ENCODE measurements at places on chromosomes 2 and 18. TPM values are rescaled to one million over a fixed set of nuclear protein-coding genes. Genes with fewer than 3 reads are reported as not detected.

KDM3A gene
- total RNA-seq, result 106 TPM

ECEL1 gene
- not detected for total RNA-seq

ZNF396 gene
- 1.9 TPM for total RNA-seq

UGT1A1 gene
- not detected for total RNA-seq

DIS3L2 gene
- 39.9 TPM for total RNA-seq

TUBA3E gene
- total RNA-seq, result not detected

PRKAG3 gene
- total RNA-seq, result not detected

ELOA2 gene
- not detected for total RNA-seq

FOXI3 gene
- total RNA-seq, result not detected

RGPD6 gene
- total RNA-seq, result 6.3 TPM

CYBRD1 gene
- 1.1 TPM for total RNA-seq

TGOLN2 gene
- total RNA-seq, result 148 TPM

DYNAP gene
- not detected for total RNA-seq

MAL gene
- 184 TPM for total RNA-seq

MC2R gene
- not detected for total RNA-seq

HOXD4 gene
- total RNA-seq, result not detected

TUBA4B gene
- total RNA-seq, result not detected

MBP gene
- 138 TPM for total RNA-seq

CNTNAP5 gene
- not detected for total RNA-seq

RUFY4 gene
- 4.9 TPM for total RNA-seq

IL36B gene
- not detected for total RNA-seq

DNAJC5G gene
- total RNA-seq, result not detected

CCDC150 gene
- total RNA-seq, result 13.5 TPM

INHA gene
- not detected for total RNA-seq

CXCR2 gene
- total RNA-seq, result 0.28 TPM

ANTXR1 gene
- 0.09 TPM for total RNA-seq

SCYGR6 gene
- not detected for total RNA-seq

EVA1A gene
- not detected for total RNA-seq

PASK gene
- 153 TPM for total RNA-seq

TWSG1 gene
- total RNA-seq, result 10.4 TPM

PAPOLG gene
- 25.9 TPM for total RNA-seq

REG3G gene
- total RNA-seq, result not detected

GAL3ST2 gene
- total RNA-seq, result 0.43 TPM

NPHP1 gene
- 0.43 TPM for total RNA-seq

FAM228A gene
- not detected for total RNA-seq

PNO1 gene
- total RNA-seq, result 9.2 TPM

DRC1 gene
- total RNA-seq, result not detected

All from activated naive CD8-positive, alpha-beta T cell treated with anti-CD3 and anti-CD28 coated beads, Interleukin-2, amount 10 ng/mL, durations not matched to agents 7 days and 5 days (primary cell).